NCI-H146 (cell line): ENCODE measurements at places on chromosomes 4 and X.

GRCh38 chr4:153325558-153325957 is 18.9 kb upstream of the MND1 start:
- DNase-seq, result no peak

DNA sequence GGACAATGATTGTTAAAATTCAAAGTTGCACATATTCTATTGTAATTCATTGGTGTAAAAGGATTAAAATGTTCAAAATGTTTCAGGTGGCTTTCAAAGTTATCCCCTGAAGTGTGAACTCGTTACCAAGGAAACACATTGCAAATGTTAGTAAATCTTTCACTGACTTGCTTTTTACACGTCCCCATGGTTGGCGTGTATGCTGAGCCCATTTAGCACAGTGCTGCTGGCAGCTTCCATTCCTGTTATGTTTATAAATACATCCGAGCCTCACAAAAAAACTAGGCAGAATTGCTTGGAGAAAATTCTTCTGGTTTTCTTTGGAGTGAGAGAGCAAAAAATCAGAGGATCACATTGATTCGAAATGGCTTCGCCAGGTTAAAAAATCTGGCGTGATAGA is 105.9 kb upstream of the HPGD start:
- no peak for DNase-seq

- no peak for DNase-seq
These were observed 10.7 kb downstream of the SEC24B start for GRCh38 chr4:109444182-109444844.

DNA sequence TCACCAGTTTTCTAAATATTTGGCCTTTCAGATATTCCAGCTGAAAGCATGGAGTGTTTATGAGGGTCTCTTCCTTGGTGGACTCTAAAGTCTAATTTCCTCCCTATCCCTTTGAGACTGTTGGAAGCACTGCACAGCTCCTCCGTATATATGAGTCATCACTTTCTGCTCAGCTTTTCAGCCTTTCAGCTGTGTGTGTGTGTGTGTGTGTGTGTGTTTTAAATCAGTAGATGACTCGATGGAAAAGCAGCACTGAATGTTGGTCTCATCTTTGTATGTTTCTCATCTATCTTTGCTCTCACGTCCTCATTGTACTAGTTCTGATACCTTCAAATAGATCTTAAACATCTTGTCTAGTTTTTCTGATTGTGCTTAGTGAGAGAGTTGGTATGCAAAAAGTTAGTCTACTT is 81.6 kb downstream of the ZFX start:
- no peak for DNase-seq

DNA sequence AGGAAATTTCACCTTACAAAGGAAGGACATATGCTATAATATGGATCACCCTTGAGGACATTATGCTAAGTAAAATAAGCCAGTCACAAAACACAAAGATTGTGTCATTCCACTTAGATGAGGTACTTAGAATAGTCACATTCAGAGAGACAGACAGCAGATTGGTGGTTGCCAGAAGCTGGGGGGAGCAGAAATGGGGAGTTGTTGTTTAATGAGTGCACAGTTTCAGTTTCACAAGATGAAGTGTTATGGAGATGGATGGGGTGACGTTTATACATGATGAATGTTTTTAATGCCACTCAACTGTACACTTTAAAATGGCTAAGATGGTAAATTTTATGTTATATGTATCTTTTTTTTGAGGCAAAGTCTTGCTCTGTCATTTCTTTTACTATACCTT is 14.8 kb upstream of the SPON2 start:
- DNase-seq, result no peak

DNA sequence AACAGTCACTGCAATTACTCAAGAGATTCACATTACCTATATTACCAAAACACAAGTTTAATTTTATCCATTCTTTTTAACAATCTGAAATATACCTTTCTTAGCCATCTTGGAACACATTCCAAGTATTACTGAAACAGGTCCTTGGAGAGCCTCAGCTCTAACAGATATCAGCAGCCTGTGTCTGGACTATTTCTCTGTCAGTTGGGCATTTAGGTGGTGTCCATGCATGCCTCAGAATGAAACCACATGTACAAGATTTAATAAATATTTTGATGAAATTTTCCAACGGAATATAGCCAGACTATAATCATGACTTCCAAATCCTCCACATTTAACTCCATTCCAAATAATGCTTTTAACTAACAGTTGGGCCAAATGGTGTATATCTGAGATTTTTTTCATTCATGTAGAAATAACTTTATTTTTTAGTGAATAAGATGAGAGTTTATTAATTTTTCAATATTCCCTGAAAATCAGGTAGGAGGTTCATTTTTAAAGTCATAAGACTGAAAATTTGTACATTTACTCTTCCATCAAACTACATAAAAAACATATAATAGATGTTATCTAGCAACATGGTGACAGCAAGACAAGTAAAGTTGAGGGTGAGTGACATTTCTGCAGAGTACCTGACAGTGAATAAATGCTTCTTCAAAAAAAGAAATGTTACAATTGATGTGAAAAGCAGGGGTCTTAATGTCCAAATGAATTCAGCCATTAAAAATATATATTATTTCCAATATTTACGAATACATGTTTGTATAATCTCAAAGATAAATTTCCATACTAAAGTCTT is 174.2 kb downstream of the DCHS2 start:
- DNase-seq, result no peak
